T-helper 1 cell (primary cell): ENCODE measurements at places on chromosomes 6 and 20.

- no peak for DNase-seq
Measured at GRCh38 chr20:45779011-45779915, 12.4 kb downstream of the WFDC3 start.

- no peak for DNase-seq
Measured at GRCh38 chr6:1002989-1003388, 308.9 kb upstream of the FOXQ1 start.

GRCh38 chr6:107554918-107555317, 65.0 kb downstream of the SOBP start:
- DNase-seq = no peak

GRCh38 chr20:47389867-47390347, 33.4 kb upstream of the ZMYND8 start:
- DNase-seq = no peak

DNA sequence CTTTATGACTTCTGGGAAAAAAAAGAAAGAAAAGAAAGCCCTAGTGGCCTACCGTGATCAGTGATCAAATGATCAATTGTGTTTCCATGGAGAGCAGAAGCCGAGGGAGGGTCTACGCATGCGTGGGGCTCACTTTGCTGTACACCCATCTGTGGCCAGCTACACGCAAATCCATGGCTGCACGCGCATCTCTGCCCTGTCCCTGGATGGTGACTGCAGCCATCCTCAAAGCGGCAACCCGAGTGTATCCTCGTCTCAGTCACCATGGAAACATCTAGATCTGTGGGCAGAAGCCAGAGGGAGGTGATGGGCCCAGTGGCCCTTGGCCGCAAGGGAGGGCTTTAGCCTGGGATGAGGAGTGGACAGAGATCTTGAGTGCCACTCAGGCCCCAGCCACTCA, 785 bp upstream of the ULBP3 start:
- no peak for DNase-seq

DNA sequence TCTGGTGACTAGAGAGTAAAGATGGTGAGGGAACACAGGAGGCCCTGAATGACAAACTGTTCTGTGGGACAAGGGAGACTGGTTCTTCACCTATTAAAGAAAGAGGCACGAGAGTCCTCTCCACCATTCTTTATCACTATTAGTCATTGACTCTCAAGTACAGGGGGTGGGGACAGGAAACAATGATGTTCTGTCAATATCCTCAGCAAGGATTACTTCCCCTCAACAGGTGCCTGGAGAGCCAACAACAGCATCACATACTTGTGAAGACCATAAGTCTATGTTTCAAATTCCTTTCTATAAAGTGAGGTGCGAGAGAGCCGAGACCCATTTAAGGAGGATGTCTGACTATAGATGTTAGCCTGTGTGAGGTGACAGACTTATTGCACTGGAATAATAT, 72.4 kb upstream of the TBC1D7 start:
- no peak for DNase-seq

DNA sequence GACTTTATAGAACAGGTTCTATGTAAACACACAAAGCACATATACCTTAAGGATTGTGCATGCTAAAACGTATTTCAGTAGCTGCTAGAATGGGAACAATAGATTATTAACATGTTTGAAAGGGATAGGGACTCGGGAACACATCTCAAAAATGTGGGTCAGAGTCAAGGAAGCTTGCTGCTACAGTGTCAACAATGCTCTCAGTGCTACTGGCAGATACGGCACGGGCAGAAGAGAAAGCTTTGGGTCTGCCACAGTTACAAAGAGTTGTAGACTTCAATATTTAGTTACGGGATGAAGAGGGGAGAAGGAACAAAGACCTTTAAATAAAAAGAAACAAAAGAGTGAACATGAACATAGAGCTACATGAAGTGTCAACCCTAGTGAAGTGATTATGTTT, 170.5 kb downstream of the BACH2 start:
- DNase-seq = no peak

GRCh38 chr6:164928057-164928727, 381.2 kb downstream of the C6orf118 start:
- no peak for DNase-seq
